ENCODE measurements at places on chromosomes 1 and 21.
A peak's percentile ranks its signal among the peaks of the same experiment; 100 is the strongest.

- no peak for DNase-seq
Measured at GRCh38 chr1:221816899-221817298, 75.0 kb upstream of the DUSP10 start.

DNA sequence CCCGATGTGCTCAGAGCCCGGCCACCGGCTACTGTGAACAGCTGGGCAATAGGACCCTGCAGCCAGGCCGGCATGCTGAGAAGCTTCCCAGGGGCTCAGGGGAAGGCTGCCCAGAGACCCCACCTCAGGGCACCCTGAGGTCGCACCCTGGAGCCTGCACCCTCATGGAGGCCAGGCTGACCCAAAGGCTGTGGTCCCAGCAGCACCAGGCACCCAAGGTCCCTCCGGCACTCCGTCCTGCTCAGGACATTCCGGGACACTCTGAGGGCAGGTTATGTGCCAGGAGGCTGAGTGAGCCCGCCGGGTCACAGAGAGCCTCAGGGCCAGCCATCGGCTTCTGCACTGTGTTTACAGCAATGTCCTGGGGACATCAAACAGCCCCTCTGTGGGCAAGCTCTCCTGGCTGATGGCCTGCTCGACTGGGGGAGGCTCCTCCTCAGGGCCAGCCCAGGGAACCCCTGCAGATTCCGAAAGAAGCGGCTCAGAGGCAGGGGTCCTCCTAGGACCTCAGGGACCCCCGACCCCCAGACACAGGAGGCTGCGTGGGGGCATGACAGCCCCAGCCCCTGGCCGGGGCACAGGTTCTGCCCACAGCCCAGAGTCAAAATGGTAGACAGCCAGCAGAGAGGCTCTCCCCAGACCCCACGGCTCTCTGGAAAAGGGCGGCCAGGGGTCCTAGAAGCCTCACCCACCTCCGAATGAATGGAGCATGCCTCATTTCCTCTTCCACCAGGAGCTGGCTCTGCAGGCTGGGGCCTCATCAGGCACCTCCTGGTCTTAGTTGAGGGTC is 8.2 kb downstream of the SLC19A1 start:
- DNase-seq, result no peak

DNA sequence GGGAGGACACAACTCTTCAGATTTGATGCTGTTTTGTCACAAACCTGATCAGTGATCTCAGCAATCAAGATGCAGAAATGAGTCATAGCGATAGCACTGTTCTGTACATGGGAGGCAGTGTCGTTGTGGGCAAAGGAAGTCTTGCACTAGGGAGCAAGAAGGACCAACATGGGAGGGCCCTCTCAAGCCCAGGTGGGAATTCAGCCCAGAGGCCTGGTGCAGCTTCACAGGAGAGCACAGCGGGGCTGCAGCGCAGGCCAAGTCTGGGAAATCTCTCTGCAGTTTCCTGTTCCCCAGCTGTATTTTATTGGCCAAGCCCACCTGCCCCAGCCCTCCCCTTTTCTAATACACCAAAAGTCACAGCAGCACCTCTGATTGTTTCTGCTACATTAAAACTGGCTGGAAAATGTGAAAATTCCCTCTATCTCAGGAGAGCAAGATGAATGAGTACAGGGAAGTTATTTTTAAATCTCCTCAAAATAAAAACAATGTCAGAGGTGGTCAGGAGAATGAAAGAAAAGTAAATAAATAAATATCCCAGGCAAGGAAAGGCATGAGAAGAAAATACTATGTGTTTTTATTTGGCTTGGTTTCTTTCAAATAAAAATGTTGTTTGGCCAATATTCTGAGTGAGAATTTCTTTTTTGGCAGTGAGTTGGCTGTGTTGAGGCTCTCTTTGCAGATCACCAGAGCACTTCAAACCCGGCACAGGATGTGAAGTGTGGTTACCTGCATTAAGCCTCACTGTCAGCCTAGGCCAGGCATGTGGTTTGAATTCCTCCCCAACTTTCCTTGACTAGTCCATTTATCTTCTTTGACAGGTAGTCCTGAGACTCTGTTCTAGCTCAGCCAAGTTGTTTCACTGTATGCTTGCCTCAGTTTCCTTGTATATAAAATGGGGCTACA is 422.1 kb downstream of the PLPP3 start:
- DNase-seq, result no peak

DNA sequence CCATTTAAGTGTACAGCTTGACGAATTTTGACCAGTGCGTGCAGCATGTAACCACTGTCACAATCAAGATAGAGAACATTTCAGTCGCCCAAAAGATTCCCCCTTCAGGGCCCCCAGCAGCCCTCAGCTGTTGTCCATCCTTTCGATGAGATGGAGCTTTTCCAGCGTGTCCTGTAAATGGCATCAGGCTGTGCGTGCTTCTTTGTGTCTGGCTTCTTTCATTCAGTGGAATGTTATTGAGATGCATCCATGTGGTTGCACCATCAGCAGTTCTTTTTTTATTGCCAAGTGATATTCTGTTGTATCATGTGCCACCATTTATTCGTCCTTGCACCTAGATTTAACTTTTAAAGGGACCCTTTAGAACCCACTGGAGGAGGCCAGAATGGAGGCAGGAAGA is 21.9 kb downstream of the UBE2Q1 start:
- no peak for DNase-seq

- no peak for DNase-seq
Measured at GRCh38 chr1:90725657-90726424, 8.7 kb upstream of the BARHL2 start.

- no peak for DNase-seq
Measured at GRCh38 chr1:53016705-53017104, 45.3 kb upstream of the PODN start.

DNA sequence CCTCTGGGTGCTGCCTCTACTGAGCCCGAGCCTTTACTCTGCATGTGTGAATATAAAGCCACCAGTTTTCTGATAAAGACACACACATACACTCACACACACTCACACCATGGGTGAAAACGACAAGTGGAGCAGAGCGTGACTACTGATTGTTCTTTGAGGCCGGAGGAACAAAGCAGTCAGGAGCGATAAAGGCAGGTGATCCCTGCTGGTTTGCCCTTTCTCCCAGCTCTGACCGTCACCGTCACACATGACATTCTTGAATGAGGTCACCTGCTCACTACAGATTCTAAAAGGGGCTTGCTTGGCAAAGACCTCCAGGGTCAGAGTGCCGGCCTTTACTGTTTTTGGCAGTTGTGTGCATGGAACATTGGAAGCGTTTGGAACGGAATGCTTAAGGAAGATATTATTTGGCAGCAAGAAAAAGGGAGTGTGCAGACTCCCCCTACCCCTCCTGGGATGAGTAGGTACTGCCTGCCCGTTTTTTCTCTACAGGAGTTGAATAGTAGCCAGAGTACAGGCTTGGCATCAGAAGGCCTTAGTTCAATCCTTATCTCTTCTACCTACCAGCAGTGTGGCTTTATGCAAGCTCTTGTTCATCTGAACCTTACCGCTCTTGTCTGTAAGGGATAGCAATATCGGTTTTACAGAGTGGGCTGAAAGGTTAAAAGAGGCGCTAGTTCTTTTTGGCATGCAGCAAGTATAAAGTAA is 79.7 kb downstream of the PBX1 start:
- DNase-seq, result no peak

GRCh38 chr1:26111530-26112406 is at the start of gene PDIK1L:
PDIK1L (plus strand) TSS chr1:26111824; CDS start chr1:26114309, 2,485 bp downstream.
- peak; percentile 88 for DNase-seq

GRCh38 chr1:235532360-235532759 is 28.1 kb upstream of the B3GALNT2 start:
- no peak for DNase-seq

DNA sequence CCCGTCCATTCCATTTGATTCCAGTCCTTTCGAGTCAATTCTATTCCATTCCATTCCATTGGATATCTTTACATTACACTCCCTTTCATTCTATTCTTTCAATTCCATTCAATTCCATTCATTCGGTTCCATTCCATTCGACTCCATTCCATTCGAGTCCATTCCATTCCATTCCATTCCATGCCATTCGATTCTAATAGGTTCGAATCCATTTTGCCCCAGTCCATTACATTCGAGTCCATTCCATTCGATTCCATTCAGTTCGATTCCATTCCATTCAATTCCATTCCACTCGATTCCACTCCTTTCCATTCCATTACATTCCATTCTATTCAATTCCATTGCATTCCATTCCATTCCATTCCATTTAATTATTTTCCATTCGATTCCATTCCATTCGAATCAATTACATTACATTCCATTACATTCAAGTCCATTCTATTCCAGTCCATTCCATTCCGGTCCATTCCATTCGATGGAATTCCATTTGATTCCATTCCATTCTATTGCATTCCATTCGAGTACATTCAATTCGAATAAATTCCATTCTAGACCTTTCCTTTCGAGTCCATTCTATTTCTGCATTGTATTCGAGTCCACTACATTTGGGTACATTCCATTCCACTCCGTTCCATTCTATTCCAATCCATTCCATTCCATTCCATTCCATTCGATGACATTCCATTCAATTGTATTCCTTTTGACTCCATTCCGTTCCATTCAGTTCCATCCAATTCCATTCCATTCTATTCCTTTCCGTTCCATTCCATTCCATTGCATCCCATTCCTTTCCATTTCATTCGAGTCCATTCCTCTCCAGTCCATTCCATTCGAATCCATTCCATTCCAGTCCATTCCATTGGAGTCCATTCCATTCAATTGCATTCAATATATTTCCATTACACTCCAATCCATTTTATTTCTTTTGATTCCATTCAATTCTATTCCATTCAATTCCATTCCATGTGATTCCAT is 2604.8 kb upstream of the TPTE start:
- DNase-seq, result no peak

DNA sequence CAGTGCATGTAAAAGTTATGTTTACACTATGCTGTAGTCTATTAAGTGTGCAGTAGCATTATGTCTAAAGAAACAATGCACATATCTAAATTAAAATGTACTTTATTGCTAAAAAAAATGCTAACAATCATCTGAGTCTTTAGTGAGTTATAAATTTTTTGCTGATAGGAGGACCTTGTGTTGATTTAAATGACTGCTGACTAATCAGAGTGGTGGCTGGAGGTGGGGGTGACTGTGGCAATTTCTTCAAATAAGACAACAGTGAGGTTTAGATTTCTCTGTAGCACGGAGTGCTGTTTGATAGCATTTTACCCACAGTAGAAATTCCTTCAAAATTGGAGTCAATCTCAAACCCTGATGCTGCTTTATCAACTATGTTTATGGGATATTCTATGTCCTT is 37.0 kb downstream of the HS2ST1 start:
- DNase-seq, result no peak

DNA sequence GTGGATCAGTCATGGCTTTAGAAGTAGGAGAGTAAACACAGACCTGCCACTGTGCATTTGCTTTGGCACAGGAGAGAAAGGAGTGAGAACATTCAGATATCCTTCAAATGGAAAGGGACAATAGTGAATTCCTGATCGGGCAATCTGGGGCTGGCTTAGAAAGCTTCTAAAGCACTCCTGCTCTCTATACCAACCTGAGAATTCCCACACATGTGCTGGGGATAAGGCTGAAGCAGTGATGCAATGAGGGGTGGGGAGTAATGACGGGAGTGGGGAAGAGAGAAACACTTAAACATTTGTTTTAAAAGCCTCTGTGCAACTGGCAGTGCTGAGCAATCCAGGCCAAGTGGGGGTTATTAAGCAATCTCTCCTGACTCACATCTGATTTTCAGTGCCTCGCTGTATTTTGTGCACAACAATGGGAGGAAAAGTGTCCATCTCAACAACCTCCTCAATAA is 108.8 kb downstream of the KIAA0319L start:
- DNase-seq, result no peak

GRCh38 chr1:203702130-203702577 is 62.8 kb upstream of the LAX1 start:
- DNase-seq, result peak; percentile 70

DNA sequence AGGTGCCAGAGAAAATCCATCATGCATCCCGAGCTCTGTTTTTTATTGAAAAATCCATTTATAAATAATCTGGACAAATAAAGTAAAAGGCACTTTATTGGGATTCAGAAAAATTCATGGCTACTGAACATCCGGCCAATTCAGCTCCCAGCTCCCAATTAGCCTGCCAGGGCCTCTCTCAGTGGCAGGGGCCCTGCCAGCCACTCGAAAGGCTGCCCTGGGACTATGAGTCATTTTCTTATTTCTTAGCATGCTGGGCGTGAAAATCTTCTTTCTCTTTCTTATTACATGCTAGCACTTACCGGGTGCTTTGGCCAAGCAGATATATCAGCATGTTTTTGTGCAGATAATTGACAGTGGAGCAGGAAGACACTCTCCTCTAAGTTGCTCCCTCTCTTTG is 283.3 kb downstream of the CAMTA1 start:
- no peak for DNase-seq

- DNase-seq, result no peak
Measured at GRCh38 chr1:201894343-201895119, 5.8 kb downstream of the SHISA4 start.

- DNase-seq, result no peak
Measured at GRCh38 chr1:164771041-164771618, 212.1 kb downstream of the PBX1 start.

DNA sequence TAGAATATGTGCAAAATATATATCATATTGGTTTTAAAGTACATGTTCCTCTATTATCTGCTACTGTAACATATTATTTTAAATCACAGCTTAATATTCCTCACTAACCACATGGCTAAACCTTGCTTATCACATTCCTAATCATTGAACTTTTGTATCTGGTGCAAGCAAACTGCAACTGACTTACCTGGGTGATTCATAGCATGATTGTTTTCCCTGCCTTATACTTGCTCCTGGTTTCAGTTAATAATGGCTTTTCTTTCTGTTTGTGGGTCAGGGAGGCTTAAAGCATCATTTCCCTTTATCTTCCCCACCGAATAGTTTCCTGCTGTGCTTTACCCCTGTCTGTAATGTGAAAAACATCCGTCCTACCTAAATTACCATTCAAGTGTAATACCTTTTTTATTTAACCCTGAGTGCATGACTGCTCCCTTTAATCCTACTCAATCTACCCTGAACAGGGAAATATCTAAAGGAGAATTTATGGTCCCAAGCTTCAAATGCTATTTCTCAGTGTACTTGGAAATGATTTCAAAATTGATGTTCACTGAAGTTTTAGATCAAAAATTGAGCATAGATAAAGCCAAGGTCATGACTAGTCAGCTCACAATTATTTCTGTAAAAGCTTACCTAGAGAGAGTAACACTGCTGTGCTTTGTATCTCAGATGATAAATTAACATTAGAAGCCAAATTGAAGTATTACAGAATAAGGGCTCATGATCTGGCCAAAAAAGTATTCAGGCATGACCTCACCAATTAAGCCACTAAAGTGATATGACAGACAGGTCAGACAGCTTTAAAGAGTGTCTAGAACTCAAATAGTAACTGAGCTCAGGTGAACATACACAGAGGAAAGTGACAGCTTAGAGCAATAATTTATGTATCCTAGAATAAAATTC is 507.1 kb downstream of the BRINP3 start:
- DNase-seq, result no peak

Measured in effector memory CD8-positive, alpha-beta T cell (primary cell).